ENCODE measurements at places on chromosomes 13 and 19.

- DNase-seq = no peak
Observed at GRCh38 chr13:70366720-70367119, 258.5 kb upstream of the KLHL1 start.

GRCh38 chr19:17249887-17250548 is 4.3 kb upstream of the NR2F6 start:
- DNase-seq = no peak

- no peak for DNase-seq
Observed at GRCh38 chr19:41123716-41124294, 9.6 kb downstream of the CYP2F1 start.

GRCh38 chr13:71316792-71317363 is 550.1 kb downstream of the DACH1 start:
- no peak for DNase-seq

DNA sequence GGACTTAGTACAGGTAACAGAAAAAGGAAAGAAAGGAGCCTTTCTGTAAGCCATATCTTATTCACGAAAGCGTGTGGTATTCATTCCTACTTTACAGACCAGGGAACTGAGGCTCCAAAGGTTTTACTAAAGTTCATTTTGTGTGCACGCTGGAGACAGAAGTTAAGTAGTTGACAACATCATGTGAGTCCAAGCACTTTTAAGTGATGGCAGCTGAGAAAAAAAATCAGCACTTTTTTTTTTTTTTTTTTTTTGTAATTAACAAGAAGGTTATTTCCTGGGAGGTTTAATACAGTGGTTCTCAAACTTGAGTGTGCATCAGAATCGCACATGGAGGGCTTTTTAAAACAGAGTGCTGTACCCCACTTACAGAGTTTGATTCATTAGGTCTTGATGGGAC is 2.0 kb downstream of the DNAJC3 start:
- no peak for DNase-seq
